NCI-H146 (cell line): ENCODE measurements at places on chromosomes 5 and 9.

DNA sequence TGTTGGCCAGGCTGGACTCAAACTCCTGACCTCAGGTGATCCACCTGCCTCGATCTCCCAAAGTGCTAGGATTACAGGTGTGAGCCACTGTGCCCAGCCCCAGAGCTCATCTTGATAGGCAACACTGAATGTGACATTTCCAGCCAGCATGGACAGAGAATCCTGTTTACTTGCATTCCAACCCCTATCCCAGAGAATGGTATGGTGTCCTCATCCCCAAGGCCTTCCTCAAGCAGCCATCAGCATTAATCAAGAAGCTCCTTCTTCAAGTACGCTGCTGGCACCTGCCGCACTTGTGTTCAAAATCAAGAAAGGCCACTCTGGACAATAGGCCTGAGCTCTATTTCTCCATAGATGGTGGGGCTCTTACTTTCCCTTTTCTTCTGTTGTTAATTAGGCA, 40.2 kb downstream of the STARD4 start:
- DNase-seq, result no peak

GRCh38 chr5:35820735-35821134, 36.0 kb upstream of the IL7R start:
- DNase-seq, result no peak

DNA sequence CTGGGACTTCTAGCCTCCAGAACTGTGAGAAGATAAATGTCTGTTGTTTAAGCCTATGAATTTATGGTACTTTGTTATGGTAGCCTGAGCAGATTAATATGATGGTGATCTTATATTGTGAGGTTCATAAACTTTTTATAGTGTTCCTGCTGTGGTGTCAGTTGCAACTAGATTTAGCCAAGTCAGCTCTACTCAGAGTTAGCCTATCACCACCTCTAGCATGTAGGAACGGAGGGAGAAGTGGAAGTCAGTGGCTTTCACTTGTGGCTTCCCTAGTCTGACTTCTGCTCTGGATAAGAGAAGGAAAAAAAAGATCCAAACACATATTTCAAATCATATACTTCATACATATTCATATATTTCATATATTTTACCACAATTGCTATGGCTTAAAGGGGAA, 6.6 kb downstream of the POC5 start:
- DNase-seq, result no peak

- DNase-seq, result no peak
Observed at GRCh38 chr9:105390871-105391270, 57.0 kb upstream of the FSD1L start.

DNA sequence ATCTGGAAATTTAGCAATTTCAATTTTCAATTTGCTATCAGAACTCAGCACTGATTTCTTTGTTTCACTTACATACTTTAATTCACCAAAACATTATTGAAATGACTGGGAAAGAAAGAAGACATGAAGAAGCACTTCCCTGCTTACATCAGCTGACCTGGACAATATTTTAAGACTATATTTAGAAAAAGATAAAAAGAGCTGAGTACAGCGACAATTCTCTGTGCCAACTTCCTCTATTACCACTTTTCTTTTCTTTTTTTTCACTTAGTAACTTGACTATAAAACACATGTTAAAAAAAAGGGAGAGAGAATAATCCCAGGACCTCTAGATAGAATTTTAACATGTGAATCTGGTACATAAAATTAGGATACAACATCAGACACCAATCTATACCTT, 35.6 kb downstream of the MEF2C start:
- DNase-seq, result no peak

DNA sequence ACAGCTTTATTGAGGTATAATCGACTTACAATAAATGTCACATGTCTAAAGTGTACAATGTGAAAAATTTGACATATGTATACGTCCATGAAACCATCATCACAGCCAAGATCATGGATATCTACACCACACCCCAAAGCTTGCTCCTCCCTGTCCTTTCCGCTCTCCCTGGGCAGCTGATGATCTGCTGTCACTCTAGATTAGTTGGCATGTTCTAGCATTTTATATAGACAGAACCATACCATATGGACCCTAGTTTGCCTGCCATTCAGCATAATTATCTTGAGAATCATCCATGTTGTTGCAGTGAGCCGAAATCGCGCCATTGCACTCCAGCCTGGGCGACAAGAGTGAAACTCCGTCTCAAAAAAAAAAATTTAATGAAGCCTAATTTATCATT, 42.5 kb downstream of the ERGIC1 start:
- no peak for DNase-seq

- DNase-seq, result peak; percentile 1
Observed at GRCh38 chr5:103744159-103744558, 181.6 kb upstream of the NUDT12 start.

- DNase-seq, result no peak
Observed at GRCh38 chr9:93565089-93565488, 11.3 kb upstream of the PHF2 start.

- DNase-seq, result no peak
Observed at GRCh38 chr5:74040811-74041491, 415.0 kb downstream of the ARHGEF28 start.

DNA sequence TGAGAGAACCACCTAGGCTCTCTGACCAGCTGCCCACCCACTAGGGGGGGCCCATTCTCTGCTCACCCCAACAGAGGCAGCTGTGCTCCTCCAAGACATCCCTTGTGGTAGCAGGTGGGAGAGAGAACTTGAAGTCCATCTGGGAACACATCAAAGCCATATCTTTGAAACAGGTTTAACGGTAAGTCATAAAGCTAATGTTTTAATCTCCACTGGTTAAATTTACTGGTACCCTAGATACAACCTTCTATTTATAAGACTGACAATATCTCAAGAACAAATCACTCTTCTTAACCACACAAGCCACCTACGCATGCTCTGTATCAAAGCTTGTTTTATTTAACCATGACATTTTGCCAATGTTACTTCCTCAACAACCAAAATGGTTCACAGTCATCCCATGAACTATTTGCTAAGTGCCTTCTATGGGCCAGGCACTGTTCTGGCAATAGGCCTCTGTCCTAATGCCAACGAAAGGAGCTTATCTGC, 20.4 kb downstream of the AUH start:
- DNase-seq, result no peak

DNA sequence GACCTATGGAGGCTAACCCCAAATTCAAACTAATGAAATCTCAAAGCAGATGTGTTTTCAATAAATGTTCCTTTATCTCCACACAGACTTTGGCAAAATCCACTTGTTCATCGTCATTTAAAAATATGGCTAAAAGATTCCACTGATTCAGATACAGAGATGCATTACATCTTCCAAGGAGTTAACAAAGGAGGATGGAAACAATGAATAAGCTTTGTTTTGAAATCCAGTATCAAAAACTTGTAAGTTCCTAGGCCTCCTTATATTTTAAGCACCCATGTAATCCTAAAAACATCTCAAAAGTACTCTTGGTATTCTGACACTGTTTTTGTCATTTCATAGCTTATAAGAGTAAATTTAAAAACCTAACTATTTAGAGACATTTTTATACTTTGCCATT, 345.6 kb upstream of the ACTBL2 start:
- DNase-seq, result no peak

DNA sequence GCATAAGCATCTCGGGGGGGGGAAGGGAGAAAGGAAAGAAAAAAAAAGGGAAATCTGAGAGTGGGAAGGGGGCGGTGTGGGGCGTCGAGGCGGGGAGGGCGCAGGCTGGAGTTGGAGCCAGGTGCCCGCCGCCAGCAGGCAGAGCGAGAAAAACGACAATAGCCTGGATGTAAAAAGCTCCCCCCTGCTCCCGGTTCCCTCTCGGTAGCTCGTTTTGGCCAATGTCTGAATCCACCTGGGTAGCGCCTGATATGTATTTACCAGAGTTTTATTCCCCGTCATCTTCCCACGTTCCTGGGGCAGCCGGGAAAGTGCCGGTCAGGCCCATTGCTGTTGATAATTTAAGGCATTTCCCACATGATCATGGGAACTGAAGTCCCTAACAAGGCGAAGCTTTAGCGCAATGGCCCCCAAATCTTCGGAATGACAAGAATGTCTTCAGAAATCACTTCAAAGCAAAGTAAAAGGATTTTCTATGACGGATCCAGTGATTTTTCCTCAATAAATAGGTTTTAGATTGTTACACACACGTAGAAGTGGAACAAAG, 3.0 kb upstream of the OTP start:
- DNase-seq, result no peak

DNA sequence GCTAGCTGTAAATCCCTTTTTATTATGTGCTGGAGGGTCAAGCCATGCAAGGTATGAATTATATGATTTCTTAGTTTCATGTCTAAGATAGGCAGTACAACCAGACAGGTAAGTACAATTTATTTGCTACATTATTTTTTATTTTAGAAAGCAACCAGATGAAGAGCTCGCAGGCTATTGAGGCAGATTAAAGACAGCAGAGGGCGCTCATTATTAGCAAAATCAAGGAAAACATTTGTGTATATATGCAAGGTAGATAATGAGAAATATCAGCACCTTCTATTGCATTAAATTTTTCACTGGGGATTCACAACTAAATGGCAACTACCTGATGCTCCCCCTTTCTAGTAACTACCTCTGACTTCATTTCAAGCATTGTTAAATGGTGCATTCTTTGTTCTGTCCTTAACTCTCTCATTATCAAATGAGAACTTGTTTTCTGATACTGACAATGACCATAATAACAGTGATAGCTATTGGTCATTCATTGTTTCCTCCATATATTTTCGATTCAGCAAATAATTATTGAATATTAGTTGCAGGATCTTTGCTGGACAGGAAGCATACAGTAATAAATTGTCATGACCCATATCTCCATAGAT, 8.6 kb downstream of the SCGB3A2 start:
- no peak for DNase-seq

GRCh38 chr5:56247592-56247991, 14.5 kb upstream of the ANKRD55 start:
- no peak for DNase-seq

DNA sequence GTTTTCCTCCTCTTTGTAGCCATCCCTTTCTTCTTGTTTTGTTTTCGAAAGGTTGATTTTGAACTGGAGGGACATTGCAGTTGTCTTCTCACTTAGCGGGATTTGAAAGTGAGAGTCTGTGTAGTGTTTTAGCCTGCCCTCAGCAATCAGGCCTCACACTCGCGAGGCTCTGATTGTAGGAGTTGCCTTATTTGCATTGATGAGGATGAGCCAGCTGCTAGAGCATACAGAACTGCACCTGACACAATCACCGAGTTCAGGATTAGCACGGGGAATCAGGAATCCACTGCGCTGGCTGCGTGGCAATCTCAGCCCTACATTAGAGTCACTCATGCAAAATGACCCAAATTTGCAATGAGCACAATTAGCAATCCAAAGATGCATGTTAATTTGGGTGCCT, 122.5 kb upstream of the TMEM161B start:
- DNase-seq, result no peak

DNA sequence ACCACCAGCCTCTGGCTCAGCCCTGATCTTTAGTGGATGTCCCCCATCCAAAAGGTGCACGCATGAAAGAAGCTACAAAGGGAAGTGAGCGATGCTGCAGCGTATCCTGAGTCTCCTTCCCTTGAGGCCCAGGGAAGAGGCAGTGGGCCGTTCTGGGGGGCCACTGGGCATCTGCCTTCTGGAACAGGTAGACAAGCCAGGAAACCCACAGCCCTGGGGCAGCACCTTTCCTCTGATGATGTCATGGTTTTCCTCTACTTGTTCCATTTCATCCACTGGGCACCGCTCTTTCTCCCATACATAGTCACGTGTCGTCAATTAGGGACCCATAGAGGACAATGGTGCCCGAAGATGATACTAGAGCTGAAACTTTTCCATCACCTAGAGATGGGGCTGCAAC, 194.0 kb upstream of the IRX1 start:
- DNase-seq, result no peak

GRCh38 chr5:10581867-10582511, 18.1 kb downstream of the ANKRD33B start:
- no peak for DNase-seq

GRCh38 chr5:38258042-38258318, 379 bp upstream of the EGFLAM start:
- DNase-seq, result no peak

GRCh38 chr5:139391570-139392323, 2.0 kb upstream of the MZB1 start:
- no peak for DNase-seq

DNA sequence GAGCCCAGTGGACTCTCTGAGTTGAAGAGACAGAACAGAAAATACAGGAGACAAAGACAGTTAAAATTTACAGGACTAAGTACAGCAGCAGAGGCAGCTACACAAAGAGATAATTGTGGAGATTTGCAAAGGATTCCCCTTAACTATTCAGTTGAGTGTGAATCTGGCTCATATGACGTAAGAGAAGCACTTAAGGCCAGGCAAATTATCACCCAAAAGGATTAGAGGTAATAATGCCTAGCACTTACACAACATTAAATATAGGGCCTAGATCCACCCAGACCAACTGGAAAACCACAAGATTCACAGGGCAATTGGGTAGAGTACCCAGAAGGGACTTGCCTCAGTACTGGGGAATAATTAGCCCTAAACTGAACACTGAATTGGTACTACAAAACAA, 41.3 kb downstream of the ADAMTS6 start:
- no peak for DNase-seq

DNA sequence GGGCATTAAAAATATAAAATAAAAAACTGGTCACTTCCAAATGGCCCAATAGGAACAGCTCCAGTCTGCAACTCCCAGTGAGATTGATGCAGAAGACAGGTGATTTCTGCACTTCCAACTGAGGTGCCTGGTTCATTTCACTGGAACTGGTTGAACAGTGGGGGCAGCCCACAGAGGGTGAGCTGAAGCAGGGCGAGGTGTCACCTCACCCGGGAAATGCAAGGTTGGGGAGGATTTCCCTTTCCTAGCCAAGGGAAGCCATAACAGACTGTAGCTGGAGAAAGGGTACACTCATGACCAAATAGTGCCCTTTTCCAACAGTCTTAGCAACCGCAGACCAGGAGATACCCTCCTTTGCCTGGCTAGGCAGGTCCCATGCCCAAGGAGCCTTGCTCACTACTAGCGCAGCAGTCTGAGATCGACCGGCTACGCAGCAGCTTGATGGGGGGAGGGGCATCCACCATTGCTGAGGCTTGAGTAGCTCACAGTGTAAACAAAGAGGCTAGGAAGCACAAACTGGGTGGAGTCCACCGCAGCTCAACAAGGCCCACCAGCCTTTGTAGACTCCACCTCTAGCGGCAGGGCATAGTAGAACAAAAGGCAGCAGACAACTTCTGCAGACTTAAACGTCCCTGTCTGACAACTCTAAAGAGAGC, 12.7 kb downstream of the RLN1 start:
- peak; percentile 23 for DNase-seq

DNA sequence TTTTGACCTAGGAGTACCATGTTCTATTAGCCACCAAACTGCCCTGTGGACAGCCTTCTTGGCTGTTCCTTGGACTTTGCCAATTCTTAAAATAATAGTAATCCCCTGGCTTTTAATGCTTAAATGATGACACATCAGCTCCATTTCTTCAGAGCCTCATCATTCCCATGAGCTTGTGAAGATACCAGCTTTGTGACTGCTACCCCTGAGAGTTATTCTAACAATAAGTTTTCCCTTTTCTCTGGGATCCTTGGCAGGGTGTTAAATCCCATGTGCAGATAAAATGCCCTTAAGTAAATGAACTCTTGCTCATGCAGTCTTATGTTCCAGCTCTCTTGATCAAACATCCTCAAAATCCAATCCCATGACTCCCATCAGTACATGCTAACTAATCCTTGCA, 415.3 kb downstream of the CETN3 start:
- no peak for DNase-seq

GRCh38 chr5:73391441-73391881, 57.1 kb downstream of the FOXD1 start:
- no peak for DNase-seq
